PC-9 (cell line): ENCODE measurements at places on chromosomes 1 and 21.

DNA sequence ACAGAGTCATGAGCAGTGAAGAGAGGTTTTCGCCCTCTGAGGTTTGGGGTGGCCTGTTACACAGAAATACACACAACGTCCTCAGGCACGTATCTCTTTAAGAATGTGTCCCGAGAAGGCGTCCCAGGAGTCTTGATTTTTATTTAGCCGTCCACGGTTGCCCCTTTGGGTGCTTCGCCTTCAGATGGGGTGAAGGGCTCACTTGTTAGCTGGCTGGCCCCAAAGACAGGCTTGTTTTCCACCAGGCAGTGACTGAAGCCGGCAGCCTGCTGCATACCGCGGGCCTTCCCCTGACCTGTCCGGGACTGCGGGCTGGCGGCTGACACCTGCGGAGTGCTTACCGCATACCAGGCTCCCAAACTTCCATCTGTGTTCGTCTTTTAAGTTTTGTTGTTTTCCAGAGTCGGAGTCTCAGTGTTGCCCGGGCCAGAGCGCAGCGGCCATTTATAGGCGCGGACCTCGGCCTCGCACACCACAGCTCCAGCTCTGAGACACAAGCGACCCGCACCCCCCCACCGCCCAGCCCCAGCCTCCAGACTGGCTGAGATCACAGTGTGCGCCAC, 1.6 kb upstream of the ADARB1 start:
- no peak for DNase-seq

DNA sequence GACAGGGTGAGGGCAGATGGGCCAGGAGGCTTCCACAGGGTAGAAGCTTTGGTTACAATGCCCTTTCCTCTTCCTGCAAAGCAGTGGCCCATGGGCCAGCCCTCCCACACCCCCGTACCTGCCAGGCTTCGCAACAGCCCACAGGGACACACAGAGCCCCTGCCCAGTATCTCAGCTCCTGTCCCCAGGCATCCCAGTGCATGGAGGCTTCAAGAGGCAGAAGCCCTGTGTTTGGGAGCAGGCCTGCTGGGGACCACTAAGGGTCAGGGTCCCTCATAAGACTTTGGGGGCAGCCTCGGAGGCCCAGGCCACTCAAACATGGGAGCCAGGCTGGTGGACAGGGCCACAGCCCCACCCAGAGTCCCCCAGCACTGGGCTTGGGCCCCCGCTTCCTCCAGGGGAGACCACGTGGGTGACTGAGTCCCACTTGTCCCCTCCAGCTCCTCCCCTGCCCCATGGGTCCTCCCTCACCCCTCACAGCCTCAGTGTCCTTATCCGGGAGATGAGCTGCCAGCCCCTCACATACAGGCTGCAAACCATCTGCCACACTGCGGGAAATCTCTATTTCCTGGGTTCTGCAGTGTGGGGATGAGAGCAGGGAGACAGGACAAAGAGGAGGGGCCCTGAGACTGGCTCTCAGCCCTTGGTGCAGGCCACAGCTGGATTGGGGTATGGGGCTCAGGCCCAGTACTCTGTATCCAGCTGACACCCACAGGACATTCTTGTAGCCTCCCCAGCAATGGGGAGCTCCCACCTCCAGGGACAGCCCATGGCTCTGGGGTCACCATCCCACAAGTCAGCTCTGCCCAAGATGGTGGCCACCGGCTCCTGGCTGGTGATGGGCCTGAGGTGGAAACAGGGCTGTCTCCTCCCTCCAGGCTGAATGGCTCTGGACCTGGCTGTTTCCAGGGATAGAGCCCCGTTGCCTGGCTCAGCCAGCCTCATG, 50.7 kb downstream of the WNT9A start:
- DNase-seq: no peak

DNA sequence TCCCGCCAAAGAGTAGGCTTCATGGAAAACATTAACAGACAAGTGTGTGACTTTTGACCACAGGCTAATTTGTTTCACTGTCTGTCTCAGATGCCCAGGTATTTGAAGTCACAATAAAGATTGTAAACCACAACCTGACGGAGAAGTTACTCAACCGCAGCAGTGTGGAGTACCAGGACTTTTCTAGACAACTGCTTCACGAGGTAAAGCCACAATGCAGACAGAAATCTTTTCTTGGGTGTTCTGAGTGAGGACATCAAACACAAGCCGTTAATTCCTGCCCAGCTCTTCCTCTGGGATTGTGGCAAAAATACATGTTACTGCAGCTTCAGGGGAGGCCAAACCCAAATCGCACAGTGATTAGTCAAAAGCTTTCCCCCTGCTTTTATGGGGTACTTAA, 31.0 kb downstream of the UMODL1 start:
- no peak for DNase-seq

- DNase-seq: peak; percentile 7
These were observed 83.8 kb downstream of the NIBAN1 start for GRCh38 chr1:184890539-184890973.

DNA sequence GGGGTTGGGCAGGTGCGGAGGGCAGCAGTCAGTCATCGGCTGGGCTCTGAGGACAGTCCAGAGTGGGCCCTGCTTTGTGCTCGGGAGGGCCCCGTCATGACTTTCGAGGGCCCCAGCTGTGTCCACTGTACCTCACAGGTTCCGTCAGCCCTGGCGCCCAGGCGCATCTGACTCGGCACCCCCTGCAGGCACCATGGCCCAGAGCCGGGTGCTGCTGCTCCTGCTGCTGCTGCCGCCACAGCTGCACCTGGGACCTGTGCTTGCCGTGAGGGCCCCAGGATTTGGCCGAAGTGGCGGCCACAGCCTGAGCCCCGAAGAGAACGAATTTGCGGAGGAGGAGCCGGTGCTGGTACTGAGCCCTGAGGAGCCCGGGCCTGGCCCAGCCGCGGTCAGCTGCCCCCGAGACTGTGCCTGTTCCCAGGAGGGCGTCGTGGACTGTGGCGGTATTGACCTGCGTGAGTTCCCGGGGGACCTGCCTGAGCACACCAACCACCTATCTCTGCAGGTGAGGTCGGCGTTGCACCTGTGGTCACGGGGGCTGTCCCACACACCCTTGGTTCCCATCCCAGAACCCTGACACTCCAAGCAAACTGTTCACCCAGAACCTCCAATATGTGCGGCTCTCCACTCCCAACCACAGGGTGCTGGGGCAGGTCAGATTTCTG, 7.8 kb downstream of the PODN start:
- no peak for DNase-seq
